ENCODE measurements at places on chromosomes 7 and 10.
A peak's percentile ranks its signal among the peaks of the same experiment; 100 is the strongest.

DNA sequence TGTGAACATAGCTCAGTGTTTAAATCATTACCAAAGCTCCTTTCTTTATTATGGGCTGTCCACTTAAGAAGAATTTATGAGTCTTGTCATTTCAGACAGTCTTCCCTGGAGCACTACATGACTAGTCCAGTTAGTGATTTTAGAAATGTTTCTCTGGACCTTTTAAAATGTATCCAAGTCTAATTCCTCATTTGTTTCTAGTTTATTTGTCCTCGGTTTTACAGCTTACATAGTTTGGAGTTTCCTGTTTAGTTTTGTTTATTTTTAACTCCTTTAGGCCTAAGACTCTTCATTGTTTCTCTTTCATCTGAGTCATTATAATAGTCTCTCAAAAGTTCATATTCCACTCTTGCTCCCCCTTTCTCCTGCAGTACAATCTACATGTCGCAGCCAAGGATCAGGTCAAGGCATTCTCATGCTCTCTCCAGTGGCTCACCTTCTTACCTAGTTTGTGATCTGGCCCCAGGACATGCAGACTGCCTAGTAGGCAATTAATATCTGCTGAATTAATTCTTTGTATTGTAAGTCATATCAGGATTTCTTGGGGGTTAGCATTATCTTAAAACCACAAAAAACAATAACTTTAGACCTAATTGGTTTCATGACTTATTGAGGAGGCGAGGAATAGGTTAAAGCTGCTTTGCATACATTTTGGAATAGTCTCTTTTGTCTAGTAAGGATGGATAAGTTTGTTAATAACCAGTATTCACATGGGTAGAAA, 93.8 kb downstream of the MAPK8 start:
- no peak for DNase-seq

DNA sequence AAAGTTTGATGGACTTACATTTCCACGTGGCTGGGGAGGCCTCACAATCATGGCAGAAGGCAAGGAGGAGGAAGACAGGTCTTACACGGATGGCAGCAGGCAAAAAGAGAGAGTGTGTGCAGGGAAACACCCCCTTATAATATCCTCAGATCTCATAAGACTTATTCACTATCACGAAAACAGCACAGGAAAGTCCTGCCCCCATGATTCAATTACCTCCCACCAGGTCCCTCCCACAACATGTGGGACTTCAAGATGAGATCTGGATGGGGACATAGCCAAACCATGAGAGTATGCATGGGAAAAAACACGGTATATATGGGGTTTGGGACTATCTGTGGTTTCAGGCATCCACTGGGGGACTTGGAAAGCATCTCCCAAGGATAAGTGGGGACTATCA, 78.0 kb downstream of the PLXNA4 start:
- no peak for DNase-seq

GRCh38 chr7:37431413-37431812, 17.3 kb downstream of the ELMO1 start:
- no peak for DNase-seq

GRCh38 chr10:20354166-20354565, 537.9 kb downstream of the PLXDC2 start:
- no peak for DNase-seq

DNA sequence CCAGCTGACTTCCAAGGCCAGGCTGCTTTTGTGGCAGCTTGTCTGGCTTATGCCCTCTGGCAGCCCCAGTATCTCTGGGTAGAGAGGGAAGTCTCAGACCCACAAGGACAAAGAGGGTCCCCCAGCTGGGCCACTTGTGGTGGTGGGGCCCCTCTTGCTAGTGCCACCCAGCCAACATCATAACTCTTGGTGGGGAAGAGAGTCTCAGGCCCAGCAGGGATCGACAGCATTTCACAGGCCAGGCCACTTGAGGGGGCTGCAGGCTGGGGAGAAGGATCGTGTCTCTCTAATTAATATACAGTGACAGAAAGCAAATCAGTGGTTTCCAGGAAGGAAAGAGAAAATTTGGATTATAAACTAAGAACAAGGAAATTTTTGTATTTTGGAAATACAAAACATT, 76.0 kb downstream of the TYW1B start:
- no peak for DNase-seq

- DNase-seq, result no peak
Observed at GRCh38 chr7:155589001-155589980, 42.9 kb upstream of the CNPY1 start.

- no peak for DNase-seq
Observed at GRCh38 chr10:112231602-112232400, 48.2 kb upstream of the GPAM start.

- DNase-seq, result no peak
Observed at GRCh38 chr7:68256295-68256694, 1259.7 kb downstream of the TYW1 start.

- DNase-seq, result no peak
Observed at GRCh38 chr10:76397181-76398042, 966.0 kb downstream of the LRMDA start.

DNA sequence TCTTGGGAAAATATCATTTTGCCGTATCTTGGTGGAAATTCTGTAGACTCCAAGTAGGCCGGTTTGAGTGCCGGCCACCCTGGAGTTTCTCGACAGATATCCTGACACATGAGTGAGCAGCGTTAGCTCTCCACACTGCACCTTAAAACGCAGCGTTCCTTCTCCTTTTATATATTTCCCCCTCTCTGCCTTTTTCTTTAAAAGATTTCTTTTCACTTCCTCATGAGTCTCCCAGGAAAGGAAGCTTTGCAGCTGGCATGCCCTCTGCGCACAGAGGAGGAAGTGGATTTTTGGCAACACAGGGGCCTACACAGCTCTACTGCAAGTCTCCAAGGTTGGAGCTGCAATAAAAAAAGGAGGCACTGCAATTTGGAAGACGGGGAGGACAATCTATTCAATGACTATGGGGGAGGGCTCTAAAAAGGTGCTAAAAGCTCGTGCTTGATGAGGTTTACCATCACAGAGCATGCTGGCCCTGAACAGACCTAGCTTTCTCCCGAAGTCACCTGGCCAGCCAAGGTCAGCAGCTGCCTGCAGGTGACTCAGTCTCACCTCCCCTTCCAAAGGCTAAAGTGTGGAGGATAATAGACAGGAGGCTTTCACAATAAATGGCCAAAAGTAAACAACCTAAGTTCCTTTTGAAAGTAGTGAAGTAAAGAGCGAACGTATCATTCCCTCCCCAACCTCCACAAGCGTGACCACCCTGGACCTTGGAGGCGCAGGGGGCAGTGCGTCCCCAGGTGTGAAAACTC, 252.8 kb downstream of the ZMYND11 start:
- DNase-seq, result no peak

DNA sequence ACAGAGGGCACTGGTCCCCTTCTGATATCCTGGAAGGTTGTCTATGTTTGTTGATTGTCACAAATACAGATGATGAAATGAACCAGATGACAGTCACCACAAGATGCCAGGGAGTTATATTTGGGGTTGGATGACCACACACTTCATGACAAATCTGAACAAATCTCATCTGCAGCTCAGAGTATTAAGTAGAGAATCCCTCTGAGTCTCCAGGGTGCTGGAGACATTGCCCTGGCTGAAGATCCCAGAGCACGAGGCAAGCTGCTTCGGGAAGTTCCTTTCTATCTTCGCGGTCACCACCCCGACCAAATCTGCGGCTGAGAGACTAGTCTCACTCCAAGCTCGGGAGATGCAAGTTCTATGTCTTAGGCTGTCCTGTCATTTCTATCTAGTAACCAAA, 9.0 kb downstream of the DENND2A start:
- no peak for DNase-seq

GRCh38 chr10:110530131-110530831, 32.6 kb downstream of the DUSP5 start:
- DNase-seq, result no peak

- no peak for DNase-seq
Observed at GRCh38 chr10:104328646-104328895, 9.7 kb downstream of the ITPRIP start.

- DNase-seq, result no peak
Observed at GRCh38 chr10:70302292-70302691, 18.5 kb upstream of the NPFFR1 start.

DNA sequence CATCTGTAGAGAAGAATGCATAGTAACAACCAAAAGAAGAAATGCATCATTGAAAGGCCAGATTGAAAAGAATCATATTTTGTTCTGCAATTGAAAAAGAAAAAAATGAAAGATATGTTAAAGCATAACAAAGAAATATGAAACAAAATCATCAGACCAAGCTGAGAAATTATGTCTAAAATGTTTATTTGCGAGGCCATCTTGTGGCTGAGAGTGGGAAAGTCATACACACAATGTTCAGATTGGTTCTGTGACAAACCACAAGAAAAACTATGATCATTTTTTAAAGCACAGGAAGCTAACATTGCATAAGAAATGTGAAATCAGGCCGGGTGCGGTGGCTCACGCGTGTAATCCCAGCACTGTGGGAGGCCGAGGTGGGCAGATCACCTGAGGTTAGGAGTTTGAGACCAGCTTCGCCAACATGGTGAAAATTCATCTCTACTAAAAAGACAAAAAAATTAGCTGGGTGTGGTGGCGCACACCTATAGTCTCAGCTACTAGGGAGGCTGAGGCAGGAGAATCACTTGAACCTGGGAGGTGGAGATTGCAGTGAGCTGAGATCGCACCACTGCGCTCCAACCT, 36.6 kb downstream of the ABCB5 start:
- no peak for DNase-seq

GRCh38 chr10:119428789-119429188, 113.7 kb downstream of the RGS10 start:
- DNase-seq, result no peak

- DNase-seq, result no peak
Observed at GRCh38 chr10:5547931-5548660, 23.3 kb downstream of the CALML3 start.

GRCh38 chr10:52573347-52573746, 199.2 kb downstream of the MBL2 start:
- DNase-seq, result no peak

- DNase-seq, result no peak
Observed at GRCh38 chr7:120741371-120742042, 116.4 kb downstream of the TSPAN12 start.

GRCh38 chr7:4634166-4634565, 47.9 kb upstream of the FOXK1 start:
- DNase-seq, result no peak

DNA sequence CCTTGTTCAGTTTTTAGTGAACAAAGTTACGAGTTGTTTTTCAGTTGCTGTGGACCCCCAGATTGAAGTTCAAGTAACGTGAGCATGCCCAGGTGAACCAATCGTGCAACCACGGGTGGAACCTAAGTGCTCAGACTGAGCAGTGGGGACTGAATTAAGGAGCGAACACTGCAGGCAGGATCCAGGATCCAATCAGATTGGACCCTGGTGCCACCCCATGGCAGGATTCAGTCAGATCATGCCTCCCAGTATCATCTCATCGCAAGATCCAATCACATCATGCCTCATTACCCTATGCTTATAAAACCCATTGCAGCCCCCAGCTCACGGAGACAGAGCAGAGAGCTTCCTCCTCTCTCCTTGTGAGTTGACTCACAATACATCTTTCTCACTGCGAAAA, 80.9 kb downstream of the PFKFB3 start:
- no peak for DNase-seq

DNA sequence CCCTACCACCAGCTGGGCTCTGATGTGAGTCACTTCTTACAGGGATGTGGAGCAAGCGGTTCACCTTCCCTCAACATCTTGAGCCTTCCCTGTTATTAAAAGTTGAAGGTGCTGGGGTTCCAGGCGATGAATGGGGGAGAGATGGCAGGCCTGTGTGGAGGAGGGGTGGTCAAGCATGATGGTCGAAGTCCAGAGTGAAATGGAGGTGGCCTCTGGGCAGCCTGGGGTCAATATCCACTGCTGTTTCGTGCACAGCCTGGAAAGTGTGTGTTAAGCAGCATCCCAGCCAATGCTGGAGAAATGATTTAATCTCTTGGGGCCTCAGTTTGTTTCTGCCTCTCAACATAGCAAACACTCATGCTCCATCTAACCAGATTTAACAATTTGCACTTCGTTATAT, 33.7 kb upstream of the DMBT1 start:
- DNase-seq, result no peak

DNA sequence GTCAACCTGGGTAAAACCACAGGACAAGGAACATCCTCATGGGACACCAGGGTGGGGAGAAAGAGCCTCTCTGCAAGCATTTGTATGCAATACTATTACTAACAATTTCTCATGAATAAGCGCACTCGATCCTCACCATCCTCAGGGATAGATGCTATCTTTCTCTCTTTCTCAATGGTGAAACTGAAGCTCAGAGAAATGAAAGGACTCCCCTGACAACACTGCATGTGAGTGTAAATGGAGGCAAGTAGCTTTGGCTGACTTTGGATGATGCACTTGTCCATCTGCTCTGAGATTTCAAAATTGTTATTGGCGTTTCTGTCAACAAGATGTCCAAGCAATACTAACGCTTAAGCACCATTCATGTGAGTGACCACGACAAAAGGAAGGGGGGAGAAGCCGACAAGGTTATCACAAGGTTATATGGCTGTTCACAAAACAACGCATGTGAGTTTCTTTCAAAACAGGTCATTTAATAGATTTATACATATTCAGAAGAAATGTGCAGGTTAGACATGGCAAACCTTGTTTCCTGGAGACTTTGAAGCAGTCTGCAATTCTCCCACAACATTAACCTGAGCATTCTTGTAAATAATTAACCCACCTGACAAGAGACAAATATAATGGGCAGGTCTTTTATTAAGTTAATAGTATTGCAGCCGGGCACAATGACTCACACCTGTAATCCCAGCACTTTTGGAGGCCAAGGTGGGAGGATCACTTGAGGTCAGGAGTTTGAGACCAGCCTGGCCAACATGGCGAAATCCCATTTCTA, 54.0 kb downstream of the IFIT5 start:
- DNase-seq, result no peak

- DNase-seq, result no peak
Observed at GRCh38 chr7:39406467-39406866, 159.7 kb upstream of the YAE1 start.

GRCh38 chr7:73811760-73812168, 19.0 kb upstream of the CLDN4 start:
- peak; percentile 51 for DNase-seq

DNA sequence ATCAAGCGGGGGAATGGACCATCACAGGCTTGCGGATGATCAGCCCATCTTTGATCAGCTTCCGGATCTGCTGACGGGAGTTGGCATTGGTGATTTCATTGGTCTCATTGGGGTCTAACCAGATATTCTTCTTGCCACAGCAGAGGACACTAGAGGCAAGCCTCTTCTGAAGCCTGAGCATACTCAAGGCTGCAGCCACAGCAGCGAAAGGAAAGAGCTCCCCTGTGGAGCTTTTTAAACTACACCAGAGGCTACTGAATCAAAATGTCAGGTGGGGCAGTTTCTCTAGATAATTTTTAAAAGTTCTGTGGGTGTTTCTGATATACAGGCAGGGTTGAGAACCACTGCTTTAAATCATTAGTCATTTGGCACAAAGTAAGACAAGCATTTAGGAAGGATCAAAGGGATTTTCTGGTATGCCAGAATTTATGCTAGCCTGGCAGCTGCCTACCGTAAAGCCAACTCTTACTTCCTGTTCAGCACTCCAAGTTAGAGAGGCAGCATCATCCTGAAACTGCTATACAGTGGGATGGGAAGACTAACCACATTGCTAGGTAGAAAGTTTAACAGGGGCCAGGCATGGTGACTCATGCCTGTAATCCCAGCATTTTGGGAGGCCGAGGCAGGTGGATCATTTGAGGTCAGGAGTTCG, 7.0 kb downstream of the NAPEPLD start:
- no peak for DNase-seq
